ENCODE measurements at places on chromosomes 1 and 21.

GRCh38 chr1:224923726-224924125 lies 5.7 kb upstream of the DNAH14 start:
- no peak for DNase-seq

DNA sequence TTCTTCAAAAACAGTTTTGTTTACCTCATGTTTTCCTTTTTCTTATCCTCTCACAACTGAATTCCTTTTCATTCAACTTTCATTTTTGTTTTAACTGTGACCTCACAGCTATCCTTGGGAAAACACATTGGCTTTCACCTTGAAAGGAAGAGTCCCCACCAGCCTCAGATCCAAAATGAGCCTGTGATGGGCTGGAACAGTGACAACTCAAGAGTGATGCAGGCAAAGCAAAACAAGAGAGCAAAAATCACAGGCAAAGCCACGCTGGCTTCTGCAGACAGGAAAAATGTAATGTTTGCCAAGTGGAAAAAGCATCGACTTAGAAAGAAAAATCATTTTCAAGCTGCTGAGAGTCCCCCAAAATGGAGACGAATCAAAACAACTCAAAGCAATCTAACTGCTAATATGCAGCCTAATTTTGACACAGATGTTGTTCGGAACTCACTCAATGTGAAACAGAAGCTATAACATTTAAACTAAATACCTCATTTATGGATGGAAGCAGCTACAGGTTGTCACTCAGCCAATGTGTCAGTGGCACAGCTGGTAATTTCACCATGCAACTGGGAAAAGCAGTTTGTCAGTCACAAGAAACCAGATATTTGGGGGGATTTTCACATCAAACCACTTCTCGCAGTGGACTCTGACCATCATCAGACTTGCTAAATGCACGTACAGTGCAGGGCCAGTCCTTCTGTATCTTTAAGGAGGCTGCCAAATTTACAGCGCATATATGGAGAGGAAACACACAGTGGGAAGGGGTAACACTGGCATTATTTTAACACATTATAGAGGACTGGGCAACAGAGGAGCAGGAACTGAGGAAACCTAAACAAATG lies 50.7 kb downstream of the ALG14 start:
- DNase-seq = no peak

DNA sequence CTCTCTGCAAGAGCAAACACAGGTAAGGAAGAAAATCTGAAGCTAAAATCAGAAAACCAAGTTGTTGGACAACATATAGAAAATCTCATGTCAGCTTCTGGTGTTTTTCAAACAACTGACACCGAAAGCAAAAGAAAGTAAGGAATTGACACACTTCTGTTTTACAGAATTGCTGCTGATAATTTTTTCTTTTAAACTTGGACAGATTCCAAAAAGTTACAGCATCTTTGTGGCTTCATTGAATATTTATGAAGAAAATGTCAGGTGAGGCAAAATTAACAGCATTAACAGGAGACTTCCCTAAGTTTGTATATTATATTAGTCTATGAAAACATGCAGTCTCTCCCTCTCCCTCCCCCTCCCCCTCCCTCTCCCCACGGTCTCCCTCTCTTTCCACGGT lies 14.9 kb upstream of the CTSS start:
- DNase-seq = no peak

DNA sequence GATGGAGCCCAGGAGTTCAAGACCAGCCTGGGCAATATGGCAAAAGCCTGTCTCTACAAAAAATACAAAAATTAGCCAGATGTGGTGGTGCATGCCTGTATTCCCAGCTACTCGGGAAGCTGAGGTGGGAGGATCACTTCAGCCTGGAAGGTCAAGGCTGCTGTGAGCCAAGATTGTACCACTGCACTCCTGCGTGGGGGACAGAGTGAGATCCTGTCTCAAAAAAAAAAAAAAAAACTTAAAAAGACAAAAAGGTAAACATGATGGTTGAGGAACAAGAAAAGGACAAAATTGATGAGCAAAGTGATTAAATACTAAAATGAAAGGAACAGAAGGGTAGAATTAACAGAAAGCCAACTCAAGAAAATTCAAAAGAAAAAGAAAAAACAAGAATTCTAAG lies 30.6 kb downstream of the SNRPE start:
- DNase-seq = no peak

GRCh38 chr1:211896958-211897357 lies 66.4 kb upstream of the LPGAT1 start:
- DNase-seq = no peak

GRCh38 chr1:67336157-67336556 lies 28.5 kb downstream of the IL12RB2 start:
- DNase-seq = no peak

DNA sequence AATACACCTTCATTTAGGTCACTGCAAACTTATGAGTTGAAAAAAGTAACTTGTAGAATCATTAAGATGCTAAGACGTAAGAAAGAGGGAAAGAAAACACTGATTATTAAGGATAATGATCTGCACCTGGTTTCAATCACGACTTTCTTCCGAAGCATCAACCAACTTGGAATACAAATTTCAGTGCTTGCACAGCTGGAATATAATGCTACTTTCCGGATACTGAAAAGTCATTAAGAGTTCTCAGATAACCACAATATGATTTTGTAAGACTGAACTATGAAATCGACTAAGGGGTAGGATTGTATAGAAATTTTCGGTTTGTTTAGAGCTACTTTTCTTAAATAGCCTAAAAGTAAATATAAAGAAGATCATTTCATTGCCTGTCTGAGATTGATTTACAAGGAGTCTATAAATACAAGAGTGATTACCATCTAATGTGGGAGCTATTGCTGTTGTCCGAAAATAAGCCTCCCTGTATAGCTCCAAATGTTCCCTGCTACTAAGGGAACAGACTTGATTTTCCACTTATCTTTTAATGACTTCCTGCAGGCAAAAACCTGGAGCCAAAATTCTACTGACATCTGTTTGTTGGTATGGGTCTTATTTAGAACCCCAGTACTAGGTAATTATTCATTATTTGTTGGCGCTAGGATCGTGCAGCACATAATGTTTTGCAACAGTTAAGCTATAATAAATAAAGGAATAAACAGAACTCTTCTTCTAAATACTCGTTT lies 673.3 kb downstream of the KCNT2 start:
- no peak for DNase-seq

DNA sequence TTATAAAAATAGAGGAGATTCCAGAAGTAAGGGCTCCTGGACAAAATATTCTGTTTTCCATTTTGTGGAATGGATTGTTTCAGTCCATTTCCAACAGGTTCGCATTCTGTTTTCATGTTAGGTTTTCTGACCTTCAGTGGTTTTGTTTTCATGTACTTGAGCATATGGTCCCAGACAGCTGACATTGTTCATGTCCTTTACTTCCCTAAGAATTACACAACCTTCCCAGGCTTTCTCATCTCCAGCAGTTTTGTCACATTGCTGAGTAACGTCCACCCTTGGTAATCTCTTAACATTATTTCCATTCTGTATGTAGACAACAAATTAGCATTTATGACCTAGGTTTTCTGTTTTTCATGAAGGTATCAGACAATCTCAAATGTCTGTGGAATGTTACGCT lies 21.0 kb upstream of the ERRFI1 start:
- DNase-seq = no peak
